ENCODE measurements at places on chromosomes 3 and 15. TPM values are rescaled to one million over a fixed set of nuclear protein-coding genes. Genes with fewer than 3 reads are reported as not detected.

GRCh38 chr15:92393980-92394308 lies 263 bp downstream of the ST8SIA2 start:
- DNase-seq = peak; percentile 53

GRCh38 chr3:176919836-176920765 lies 277.2 kb downstream of the TBL1XR1 start:
- DNase-seq = peak; percentile 85

- DNase-seq = no peak
These were observed 72.3 kb upstream of the PDZRN3 start for GRCh38 chr3:73697020-73697419.

GRCh38 chr15:98865397-98866339 lies 141.9 kb downstream of the PGPEP1L start:
- peak; percentile 85 for DNase-seq

GRCh38 chr3:14479591-14479990 lies 60.6 kb downstream of the GRIP2 start:
- DNase-seq = no peak

GRCh38 chr15:69668963-69669362 lies 216.3 kb downstream of the RPLP1 start:
- DNase-seq = no peak

GRCh38 chr15:78224023-78224411 lies 10.3 kb downstream of the ACSBG1 start:
- no peak for DNase-seq

The EPB42 gene
- total RNA-seq = 4.6 TPM

DNA sequence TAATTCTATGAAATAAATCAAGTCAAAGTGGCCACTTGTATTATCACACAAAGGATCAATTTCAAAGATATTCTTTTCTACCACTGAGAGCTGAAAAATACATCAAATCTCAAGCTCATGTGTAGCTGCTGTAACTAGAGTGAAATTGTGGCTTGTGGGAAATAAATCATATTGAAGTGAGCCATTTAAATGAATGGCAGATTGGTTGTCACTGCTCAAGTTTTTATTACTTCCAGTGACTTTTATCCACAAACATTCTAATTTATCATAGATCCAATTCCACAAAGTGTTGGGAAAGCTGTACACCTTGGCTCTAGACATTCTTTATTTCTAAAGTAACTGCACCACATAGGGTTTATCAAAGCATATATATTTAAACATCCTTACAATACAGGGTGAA lies 285.4 kb downstream of the CNTN3 start:
- no peak for DNase-seq

Data from tongue (tissue), 3 donors.